ENCODE measurements at places on chromosomes 4 and X.

- peak; percentile 59 for DNase-seq
These were observed 27.1 kb upstream of the SLC9B1 start for GRCh38 chr4:103046416-103047290.

- no peak for DNase-seq
These were observed 14.3 kb downstream of the SLC10A6 start for GRCh38 chr4:86834901-86835300.

GRCh38 chr4:52611030-52611555 is 48.0 kb downstream of the USP46 start:
- DNase-seq = no peak

- DNase-seq = no peak
These were observed 61.4 kb downstream of the IGFBP7 start for GRCh38 chr4:57048590-57049304.

DNA sequence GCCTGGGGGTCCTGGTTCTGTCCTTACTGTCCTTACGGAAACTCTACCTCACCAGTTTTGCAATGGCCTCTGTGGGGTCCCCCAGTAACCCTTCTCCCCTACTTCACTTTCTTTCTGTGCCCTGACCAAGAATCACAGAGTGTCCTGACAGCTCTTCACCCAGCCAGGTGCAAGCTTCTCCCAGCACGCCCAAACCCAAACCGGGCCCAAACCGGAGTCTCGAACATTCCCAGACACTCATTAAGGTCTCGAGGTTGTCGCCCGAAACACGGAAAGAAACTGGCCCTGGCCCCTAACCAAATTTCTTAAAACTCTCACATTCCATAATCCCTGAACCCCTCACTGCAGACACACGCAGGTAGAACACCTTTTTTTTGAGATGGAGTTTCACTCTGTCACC is 19.1 kb downstream of the TRIML1 start:
- DNase-seq = no peak

DNA sequence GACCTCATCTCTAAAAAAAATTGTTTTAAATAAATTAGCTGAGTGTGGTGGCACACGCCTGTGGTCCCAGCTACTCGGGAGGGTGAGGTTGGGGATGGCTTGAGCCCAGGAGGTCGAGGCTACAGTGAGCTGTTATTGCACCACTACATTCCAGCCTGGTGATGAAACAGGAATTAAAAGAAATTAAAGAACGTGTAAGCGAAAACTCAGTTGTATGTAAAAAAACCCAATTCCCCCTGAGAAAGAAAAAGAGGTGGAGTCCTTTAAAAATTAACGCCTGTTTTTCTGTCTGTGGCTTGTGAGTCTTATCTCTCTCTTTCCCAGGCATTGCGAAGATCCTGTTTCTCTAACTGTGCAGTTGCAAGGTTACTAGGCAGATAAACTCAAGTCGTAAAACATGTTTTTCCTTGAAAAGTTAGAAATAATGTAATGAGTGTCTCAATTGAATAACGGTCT is 22.1 kb downstream of the EPGN start:
- no peak for DNase-seq

DNA sequence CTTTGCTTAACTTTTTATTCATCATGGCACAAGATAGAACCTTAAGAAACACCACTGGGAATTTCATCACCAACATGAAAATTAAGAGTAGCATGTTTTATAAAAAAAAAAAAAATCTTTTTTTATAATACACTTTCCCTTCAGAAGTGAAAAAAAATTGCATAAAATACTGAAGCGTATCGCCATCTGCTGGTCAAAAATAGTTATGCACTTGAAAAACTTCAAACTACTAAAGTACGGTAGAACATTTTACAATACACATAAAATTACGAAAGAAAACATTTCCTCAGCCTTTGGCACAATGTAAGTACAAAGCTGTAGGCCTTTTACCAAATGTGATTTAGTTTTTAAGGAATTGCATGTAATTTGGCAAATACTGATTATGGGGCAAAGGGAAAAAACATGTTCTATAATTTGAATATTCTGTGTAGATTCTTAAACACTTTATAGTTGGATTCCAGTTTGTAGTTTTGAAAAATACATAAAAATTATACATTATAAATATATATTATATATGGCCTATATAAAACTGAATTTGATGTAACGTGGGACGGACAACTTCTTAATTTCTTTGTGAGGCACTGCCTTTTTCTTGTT is 26.5 kb downstream of the HCCS start:
- DNase-seq = peak; percentile 45

- DNase-seq = no peak
These were observed 10.7 kb upstream of the KLHL15 start for GRCh38 chrX:24037729-24038128.

Data from CD4-positive, alpha-beta T cell treated with Interleukin-4 for 4 hours (primary cell).